Fibroblast of skin of back (primary cell): ENCODE measurements at places on chromosomes 1 and 21.

- DNase-seq, result no peak
Observed at GRCh38 chr1:10737651-10738050, 58.8 kb downstream of the CASZ1 start.

- peak; percentile 39 for DNase-seq
Observed at GRCh38 chr21:38037416-38037815, 121.2 kb upstream of the KCNJ6 start.

DNA sequence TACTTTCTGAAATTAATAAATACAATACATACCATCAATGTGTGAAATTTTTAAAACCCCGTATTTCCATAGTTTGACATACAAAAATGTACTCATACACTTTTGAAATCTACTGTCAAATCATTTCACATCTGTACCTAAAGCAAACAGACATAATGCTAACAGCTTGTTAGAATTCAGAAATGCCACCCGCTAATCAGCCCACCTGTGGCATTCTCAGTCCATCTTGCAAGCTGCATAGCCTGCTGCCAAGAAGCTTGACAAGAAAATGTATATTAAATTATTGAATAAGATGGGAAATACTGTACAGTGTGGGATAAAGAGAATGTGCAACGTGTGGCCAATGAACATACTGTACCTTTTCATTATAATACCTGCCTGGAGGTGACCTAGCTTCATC, 55.1 kb downstream of the ZBTB18 start:
- no peak for DNase-seq

DNA sequence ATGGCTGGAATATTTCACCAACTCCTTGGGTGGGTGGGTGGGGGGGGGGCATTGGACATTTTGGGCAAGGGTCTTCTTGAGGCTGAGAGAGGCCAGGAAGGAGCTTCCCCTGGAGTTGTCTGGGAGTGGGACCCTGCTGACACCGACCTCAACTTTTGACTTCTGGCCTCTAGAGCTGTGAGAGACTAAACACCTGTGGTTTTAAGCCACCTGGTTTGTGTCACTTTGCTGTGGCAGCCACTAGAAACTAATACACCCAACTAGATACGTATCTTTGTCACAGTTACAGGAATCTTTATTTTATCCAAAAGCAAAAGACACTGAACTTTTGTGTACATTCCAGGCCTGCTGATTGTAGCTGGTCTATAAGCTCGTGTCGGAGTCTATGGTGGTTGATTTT, 9.9 kb upstream of the RIPK4 start:
- DNase-seq, result no peak
